ENCODE measurements at places on chromosomes 1 and 21.

GRCh38 chr1:236142253-236143103, at the start of gene GPR137B:
GPR137B (plus strand) TSS chr1:236142539; CDS start chr1:236142623, 84 bp downstream.
- DNase-seq, result no peak

DNA sequence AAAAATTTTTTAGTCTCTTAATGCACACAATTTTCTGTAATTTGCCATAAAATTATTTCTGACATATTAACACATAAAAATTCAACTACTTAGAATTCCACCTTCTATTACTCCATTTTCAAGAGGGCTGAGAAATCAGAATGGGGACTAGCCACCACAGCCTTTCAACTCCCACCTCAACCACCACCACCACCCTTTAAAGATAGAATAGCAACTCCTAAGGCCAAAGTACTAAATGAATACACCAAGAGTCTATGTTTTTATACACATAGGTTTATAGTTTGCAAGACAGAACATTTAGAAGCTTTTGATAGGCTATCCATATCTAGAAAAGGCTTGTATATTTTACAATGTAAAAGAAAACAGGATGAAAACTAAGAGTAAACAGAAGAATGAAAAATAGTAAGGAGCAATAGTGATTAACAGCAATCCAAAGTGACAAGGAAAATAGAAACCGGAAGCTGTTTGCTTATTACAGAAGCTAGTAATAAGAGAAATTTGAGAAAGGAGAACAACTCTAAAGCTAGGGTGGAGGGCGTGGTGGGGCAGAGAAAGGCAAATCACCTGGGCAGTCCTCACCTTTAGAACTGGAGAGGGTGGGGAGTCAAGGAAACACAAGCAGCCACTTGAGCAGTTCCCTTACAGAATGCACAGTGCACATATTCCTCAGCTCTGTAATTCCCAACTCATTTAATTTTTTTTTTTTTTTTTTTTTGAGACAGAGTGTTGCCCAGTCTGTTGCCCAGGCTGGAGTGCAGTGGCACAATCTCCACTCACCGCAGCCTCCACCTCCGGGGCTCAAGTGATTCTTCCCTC, 27.7 kb downstream of the EPS15 start:
- DNase-seq, result no peak

- no peak for DNase-seq
These were observed 854 bp downstream of the CNTN2 start for GRCh38 chr1:205043866-205044265.

DNA sequence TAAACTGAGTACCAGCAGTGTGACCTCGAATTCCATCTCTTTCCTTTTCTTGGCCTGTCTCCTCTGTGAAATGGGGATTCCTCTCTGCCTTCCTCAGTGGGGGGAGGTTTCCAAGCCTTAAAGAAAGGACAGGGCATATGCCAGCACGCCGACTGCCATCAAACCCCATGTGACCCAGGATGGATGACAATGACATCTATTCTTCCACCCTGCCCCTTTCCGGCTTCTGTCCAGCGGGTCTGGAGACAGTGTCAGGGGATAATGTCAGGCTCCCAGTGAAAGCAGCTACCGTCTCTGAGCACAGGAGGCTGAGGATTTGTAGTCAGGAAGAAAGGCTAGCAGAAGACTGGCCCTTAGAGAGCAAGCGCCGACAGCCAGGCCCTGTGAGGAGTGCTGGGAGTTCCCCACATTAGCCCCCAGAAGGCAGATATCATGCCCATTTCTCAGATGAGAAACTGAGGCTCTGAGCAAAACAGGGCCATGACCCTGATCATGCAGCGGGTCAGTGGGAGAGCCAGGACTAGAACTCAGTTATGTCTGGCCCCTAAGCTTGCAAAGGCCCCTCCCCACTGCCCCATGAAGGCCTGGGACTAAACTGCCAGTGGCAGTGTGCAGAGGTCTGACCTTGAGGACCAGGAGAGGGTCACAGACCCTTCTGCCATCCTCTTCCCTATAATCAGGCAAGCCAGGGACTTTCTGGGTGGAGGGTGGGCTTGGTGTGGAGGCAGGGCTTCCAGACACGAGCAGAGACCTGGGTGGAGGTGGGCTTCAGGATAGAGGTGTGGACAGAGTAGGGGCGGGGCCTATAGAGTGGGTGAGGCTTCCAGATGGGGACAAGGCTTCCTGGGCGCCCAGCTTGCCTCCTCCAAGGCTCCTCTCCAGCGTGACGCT, 30.1 kb downstream of the CDCA8 start:
- no peak for DNase-seq

GRCh38 chr1:153515504-153516394, 20.0 kb downstream of the S100A6 start:
- no peak for DNase-seq

DNA sequence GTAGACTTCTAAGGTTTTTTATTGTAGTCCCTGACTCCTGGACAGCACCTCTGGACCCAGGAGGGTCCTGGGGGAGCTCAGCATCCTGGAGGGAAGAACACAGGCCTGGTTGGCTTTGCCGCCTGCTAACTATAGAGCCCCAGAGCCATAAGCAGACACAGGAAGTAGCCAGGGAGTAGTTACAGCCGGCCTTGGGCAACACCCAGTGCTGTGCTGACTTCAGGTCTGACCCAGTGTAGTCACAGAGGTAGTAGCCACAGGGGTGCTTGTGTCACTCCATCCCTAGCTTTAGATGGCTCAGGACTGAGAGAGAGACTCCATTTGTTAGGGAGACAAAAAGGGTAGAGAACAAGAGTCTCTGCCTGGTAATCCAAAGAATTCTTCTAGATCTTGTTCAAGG, 21.9 kb downstream of the MCOLN2 start:
- DNase-seq, result no peak

DNA sequence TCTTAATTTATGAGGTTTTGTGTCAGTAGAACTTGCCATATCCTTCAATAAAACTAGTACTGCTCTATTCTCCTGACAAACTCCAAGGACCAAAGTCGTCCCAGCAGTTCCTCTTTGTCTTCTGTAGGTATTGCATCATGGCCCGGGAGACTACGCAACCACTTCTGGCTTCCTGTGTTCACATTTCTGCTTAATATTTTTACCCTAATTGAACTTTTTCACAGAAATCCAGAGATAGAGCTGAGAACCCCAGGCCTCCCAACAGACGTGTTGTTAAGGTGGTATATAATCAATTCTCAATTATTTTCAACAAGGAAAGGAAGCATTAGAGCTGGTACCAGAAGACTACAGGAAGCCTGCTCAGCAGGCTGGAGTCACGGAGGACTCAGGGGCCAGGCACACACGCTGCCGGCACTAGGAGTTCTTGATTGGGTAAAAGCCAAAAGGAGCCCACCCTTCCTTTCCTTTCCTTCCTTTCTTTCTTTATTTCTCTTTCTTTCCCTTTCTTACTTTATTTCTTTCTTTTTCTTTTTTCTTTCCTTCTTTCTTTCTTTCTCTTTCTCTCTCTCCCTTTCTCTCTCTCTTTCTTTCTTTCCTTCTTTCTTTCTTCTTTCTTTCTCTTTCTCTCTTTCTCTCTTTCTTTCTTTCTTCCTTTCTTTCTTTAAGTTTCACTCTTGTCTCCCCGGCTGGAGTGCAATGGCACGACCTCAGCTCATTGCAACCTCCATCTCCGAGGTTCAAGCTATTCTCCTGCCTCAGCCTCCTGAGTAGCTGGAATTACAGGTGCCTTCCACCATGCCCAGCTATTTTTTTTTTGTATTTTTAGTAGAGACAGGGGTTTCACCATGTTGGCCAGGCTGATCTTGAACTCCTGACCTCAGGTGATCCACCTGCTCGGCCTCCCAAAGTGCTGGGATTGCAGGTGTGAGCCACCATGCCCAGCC, 173.7 kb downstream of the ZBTB18 start:
- DNase-seq, result no peak

DNA sequence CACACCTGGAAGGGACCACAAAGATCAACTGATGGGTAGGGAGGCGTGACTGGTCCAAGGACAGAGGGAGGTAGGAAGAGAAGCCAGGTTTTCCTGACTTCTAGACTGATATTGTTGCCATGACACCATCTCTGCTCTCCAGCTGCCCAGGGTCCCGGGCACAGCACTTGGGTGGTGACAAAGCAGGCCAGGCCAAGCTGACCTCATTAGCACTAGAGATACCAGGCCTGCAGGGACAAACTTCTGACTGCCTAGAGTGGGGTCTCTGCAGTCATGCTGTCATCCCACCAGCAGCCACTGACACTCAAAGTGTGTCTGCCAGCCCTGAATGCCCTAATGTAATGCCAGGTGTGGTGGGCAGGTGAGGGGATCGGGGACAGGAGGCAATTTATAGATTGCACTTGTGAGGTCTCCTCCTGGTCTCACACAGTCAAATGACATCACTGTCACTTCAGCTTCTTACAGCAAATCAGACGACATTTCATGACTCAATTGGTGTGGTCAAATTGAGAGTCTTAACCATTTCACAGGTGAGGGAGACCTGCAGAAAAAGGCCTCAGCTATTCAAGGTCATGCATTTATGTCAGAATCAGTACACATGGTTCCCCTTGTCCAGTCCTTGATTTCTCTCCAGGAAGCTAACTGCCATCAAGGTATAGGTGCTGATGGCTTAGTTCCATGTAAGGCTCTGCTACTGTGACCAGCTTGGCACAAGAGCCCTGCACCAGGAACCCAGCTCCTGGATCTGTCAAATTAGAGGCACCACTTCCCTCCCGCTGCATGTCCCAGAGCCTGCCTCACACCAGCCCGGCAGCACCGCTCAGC, 2.7 kb downstream of the SLC9A1 start:
- DNase-seq, result no peak

- DNase-seq, result no peak
These were observed 330.7 kb upstream of the DPYD start for GRCh38 chr1:98251497-98251896.

GRCh38 chr1:40636777-40637176, 28.7 kb downstream of the RIMS3 start:
- no peak for DNase-seq

DNA sequence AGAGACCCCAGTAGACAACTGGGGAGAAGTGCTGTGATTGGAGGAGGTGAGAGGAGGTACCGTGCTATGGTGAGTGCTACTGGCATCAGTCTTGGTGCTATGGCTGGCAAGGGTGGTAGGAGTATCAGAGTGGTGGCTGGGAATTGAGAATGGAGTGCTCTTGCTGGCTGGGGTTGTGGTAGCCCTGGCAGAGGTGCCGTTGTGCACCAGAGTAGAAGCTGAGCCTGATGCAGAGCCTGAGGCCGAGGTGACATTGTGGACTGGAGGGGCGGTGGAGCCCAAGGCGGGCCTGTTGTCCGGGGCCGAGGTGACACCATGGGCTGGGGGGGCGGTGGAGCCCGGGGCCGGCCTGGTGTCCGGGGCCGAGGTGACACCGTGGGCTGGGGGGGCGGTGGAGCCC, 14.6 kb downstream of the TRIM46 start:
- DNase-seq, result no peak

DNA sequence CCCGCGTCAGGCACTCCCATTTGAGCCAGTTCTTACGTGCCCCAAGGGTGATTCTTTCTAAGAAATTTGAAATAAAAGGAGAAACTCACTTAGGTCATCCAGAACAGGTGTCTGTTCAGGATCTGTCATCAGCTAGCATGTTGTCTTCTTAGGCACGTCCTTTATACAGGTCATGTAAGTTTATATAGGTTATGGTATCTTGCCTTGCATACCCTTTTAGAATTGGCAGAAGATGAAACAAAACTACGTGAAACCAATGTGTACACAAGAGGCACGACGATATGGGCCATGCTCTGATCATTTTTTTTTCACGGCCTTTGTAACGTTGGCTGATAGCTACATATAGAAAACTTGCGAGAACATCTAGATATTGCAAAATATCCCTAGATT, 579 bp upstream of the GTF2B start:
- DNase-seq, result no peak

GRCh38 chr1:156124557-156125483, 10.3 kb downstream of the LMNA start:
- DNase-seq, result no peak

DNA sequence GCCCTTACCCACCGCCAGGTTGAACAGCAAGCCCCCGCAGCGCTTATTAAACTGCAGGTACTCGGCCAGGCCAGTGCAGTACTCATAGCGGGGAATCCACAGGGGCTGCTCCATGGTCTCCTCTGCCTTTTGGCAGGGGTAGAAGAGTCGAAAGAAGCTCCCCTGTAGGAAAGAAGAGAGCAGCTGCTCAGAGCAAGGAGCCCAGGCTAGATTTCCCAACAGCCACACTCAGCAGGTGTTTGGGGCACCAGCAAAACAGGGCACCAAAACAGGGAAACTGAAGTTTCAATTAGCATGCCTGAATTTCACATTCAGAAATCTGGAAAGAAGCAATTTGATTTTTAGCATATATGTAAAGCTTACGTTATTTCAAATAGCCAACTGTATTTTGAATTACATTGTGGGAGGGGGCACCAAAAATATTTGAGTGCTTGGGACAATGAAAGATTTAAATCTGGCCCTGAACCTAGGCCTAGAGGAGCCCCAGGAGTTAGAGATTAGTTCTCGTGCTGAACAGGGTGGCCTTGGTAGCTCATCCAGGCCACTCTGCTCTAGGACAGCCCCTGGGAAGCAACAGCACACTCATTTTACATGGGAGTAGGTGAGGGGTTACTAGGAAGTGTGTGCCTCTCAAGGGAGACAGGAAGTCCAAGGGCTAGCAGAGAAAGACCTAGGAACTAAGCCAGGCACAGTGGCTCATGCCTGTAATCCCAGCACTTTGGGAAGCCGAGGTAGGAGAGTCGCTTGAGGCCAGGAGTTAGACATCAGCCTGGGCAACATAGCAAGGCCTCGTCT, 8.2 kb downstream of the PAFAH2 start:
- no peak for DNase-seq

DNA sequence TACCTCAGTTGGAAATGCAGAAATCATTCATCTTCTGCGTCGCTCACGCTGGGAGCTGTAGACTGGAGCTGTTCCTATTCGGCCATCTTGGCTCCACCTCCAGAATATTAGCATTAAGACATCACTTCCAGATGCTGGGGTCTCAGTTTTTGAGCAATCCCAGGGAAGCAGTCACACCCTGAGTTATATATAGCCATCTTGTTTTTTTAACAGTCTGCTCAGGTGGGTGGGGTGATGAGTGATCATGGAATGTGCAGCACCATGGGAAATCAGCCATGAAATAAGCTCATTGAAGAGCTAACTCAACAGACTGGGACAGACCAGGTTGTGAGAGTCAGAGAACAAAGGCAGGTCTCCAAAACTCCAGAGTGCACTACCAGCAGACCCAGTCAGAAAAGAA, 27.0 kb upstream of the HMGB4 start:
- DNase-seq, result no peak

GRCh38 chr1:2229037-2229864, 1.1 kb downstream of the SKI start:
- DNase-seq, result no peak

DNA sequence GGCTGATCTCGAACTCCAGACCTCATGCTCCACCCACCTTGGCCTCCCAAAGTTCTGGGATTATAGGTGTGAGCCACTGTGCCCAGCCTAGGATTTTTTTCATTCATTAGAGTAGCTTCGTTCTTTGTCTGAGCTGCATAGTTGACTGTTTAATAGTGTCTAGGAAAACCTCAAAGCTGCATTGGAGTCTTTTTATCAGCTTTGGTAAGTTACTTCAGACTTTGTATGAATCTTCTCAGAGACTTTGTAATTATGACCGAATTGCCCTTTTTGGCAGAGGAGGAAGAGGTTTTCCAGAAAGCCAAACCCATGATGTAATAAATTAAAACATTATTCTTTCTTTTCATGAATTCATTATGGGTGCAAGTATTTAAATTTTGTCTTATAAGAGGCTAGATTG, 5.1 kb downstream of the DNAJB4 start:
- no peak for DNase-seq

GRCh38 chr1:56135864-56136147, 443.6 kb downstream of the PLPP3 start:
- DNase-seq, result no peak

GRCh38 chr1:210907251-210907805, 226.6 kb downstream of the KCNH1 start:
- no peak for DNase-seq

Data from cortex of kidney (tissue), 1 donor.